Stimulated activated CD4-positive, alpha-beta T cell treated with anti-CD3 and anti-CD28 coated beads, Interleukin-1b, Interleukin-23, amount 100 ng/mL, for 1 hour (primary cell): ENCODE measurements at places on chromosomes 4 and X.

DNA sequence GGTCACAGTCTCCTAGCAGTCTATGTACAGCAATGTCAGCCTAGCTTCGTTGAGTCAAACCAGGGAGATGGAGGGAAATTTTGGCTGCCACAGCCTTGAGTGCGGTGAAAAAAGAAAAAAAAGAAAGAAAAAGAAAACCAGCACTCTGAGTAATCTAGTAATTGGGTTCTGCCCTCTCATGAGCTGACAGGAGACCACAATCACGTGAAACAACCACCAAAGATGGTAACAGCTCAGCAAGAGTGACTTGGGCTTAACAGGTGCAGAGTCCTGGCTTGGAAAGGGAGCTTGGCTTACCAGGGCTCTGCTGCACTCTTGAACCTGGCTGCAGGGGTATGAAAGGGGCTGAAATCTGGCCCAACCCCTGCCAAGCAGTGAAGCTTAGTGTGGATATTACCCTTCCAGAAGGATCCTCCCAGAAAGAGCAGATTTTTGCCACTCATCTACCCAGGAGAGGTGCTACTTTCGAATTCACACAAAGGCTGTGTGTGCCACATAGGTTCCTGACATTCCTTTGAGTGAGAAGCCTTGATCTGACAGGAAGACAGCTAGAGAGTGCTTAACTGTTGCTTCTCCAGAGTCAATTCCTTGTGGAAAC is 350.3 kb downstream of the PTTG2 start:
- DNase-seq: peak; percentile 7

DNA sequence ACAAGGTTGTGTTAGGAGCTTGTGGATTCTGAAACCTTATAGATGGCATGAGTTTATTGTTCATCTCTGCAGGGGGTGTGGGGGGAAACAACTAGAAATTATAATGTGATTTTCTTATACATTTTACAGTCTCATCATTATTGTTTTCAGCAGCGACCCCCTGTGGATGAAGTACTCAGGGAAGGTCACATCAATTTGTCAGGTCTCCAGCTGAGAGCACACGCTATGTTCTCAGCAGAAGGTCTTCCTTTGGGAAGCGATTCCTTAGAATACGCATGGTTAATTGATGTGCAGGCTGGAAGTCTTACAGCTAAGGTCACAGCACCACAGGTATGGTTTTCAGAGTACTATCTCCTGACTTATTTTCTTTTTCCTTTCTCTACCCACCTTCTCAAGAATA is 72.2 kb downstream of the BLTP1 start:
- DNase-seq: no peak

DNA sequence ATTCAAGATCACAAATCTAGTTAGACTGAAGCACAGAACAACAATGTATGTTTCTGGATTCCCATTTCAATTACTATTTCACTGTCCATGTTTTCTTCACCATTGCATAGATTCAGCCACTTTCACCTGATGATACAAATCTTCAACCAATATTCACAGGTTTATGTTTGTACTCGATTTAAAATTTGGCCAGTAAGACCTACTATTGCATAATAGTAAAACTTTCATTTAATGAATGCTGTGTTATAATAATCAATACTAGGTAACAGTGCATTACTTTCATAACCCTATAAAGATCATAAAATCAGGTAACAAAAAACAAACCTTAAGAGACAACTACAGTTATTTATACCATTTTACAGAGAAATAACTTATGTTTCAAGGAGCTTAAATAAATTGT is 2209.1 kb downstream of the ARAP2 start:
- DNase-seq: no peak

- no peak for DNase-seq
Observed at GRCh38 chr4:10747186-10747585, 62.6 kb upstream of the CLNK start.

- DNase-seq: no peak
Observed at GRCh38 chr4:24793219-24794005, 2.0 kb upstream of the SOD3 start.

GRCh38 chr4:152734015-152734698 is 45.4 kb downstream of the TIGD4 start:
- no peak for DNase-seq

GRCh38 chr4:157977086-157977485 is 195.7 kb downstream of the GASK1B start:
- DNase-seq: no peak

- DNase-seq: no peak
Observed at GRCh38 chr4:81021981-81022380, 8.5 kb upstream of the BMP3 start.

DNA sequence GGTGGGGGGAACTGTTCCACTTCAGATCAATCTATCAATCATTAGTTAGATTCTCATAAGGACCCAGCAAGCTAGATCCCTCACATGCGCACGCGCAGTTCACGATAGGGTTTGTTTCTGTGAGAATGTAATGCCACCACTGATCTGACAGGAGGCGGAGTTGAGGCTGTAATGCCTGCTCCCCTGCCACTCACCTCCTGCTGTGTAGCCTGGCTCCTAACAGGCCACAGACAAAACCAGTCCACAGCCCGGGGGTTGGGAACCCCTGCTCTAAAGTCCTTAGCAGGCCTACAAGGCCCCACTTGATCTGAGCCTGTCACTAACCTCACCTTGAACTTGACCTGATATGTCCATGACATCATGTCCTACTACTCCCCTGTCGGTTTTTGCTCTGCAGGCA is 30.3 kb downstream of the ARL9 start:
- DNase-seq: no peak

GRCh38 chr4:15894393-15894792 is 44.1 kb downstream of the FGFBP1 start:
- DNase-seq: no peak

DNA sequence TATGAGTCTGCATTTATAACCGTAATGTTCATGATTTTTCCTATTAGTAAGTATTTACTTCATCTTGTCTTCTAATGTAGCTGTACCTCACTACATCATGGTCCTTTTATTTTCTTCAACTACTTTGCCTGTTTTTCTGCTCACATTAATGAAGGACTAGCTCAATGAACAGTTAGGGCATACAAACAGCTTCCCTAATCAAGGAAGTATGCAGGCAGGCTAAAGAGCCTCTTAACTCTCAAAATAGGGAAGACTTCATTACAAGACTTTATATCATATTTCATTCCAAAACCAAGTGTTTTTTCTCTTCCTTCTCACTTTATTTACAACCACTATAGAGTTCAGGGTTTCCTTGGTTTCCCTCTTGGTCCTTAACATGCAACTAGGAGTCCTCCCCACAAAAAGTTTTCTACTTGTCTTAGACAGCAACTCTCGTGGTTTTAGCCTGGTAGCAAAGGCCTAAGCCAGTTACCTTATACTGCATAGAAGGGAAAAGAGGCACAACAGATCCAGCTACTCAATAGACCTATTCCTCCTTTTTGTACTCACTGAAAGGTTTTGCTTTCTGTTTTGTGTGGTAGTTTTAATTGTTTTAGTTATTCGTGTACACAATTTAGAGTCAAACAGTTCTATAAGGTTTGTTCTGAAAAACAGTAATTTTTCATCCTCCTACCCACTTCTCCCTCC is 40.8 kb downstream of the SMIM14 start:
- DNase-seq: no peak

DNA sequence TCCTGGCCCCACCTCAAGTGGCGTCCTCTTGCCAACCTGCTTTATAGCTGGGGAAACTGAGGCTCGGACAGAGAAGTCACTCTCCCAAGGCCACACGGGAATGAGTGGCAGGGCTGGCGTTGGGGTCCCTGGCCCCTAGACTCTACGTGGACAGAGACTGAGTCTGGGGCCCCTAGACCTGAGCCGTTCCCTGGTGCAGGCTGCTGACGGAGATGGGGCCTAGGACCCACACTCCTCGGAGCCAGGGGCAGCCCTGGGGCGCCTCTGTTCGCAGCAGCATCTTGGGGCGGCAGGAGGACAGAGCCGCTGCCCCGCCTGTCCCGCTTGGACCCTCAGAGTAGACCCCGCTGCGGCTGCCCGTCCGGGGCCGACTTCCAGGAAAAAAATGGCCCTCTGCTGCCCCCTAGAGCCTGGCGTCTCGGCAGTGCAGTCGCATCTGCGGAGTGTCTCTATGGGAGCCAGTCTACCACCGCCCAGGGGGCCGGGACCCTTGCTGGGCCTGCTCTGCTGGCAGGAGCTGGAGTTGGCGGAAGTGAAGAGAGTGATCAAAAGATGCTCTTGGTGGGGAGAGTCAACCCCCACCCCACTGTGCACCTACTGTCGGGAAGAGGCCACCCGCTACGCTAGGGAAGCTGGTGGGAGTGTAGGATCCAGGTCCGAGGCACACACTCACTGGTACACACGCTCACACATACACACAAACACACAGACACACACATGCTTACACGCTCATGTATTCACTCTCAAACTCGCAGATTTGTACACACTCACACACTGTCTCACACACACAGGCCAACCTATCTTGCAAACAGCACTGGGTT is 220.1 kb downstream of the AFAP1 start:
- no peak for DNase-seq
